ENCODE measurements at places on chromosomes 13 and 19.

DNA sequence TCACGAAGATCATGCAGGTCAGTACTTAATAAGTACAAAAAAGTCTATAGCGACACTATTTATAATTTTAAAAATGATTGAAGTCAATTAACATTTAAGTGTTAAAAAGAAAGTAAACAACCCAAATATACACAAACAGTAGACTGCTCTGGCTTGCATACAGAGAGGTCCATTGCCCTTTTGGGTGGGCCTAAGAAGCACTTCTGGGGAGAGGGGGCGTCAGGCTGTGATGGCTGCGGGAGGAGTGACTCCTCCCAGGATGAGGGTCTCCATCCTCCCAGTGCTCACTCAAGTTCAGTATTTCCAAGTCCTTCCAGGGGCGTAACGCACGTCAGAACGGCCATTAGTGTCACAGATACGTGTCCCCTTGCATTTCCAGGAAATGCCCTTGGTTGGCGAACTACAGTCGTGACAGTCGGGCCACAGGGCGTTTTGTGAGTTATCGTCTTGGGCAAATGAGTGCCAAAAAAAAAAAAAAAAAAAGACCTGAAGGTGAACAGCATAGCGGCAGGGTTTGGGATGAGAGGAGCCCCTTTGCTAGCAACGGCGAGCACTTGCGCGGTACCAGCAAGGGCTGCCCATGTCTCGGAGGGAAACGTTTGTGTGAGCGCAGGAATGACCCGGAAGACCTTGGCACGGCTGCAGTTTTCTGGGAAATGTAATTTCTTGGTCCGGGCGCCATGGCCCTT, at the start of gene SCGB2B2:
TSS of gene SCGB2B2 (minus strand) at position 463 of the 689 bp plus-strand sequence. CDS start 82,596 bp downstream, outside the sequence.
- no peak for DNase-seq

DNA sequence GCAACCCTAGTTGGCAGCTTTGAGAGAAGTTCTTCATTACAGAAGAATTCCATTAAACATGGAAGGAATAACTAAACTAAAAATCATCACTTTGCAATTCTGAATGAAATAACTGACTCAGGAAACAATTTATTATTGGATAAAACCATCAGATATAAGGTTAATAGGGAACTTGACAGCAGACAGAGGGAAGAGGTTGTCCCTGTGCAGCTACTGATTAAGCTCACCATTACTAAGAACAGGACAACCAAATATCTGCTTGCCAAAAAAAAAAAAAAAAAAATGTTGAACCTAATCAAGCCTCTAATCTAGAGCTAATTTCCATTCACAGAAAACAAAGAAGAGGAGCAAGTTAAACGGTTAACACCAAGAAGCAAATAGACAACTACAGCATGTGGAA, 12.8 kb downstream of the N4BP2L2 start:
- DNase-seq: no peak

- DNase-seq: no peak
These were observed 4.8 kb downstream of the SEMA6B start for GRCh38 chr19:4554717-4555116.

DNA sequence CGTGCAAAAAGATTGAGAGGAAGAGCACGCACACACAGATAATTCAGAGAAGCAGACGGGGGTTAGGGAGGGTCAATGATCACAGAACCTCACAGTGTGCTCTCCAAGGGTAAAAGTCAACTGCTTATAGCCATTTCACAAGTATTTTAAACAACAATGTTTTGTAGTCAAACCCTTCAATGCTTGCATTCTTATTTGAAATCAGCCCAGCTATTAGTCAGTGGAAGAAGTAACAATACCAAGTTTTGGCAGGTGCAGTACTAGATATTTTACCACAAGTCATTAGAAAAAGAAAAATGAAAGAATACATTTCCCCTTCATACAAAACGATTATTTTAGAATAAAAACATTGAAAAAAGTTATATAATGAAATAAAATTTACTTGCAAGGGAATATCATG, 2.6 kb downstream of the CSNK1A1L start:
- no peak for DNase-seq

DNA sequence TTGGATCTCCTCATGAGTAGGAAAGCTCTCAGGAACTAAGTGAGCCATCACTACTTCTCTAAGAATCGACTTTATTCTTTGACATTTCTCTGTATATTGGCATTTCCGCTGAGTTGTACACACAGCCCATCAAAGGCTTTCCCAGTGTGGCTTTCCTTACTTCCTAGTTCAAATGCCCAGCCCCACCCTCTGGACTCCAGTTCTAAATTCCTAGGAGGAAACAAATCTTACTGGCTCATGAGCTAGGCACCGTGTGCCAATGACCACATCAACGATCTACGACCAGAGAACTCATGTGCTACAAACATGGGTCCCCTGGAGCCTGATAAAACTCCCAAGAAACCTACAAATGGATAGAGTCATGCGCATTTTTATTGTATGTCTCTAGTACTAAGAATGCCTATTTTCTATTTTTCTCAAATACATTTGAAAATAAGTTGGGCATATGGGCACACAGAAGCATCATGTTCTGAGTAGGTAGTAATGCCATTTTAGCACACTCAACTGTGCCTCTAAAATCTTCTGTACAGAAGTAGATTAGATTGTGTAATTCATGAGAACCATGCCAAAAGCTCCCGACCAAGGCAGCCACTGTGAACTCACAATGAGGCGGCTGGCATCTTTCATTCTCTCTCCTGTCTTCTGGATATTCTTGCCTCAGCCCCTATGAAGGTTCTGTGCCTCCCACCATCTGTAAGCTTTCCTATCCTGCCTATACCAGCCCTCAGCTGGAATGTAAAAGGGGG, 10.5 kb upstream of the RAP2A start:
- DNase-seq: no peak

GRCh38 chr13:53445686-53446085, 417.1 kb downstream of the OLFM4 start:
- no peak for DNase-seq

GRCh38 chr19:4233282-4233853, 4.0 kb downstream of the EBI3 start:
- DNase-seq: peak; percentile 46

GRCh38 chr19:58559275-58560006, 1.0 kb upstream of the UBE2M start:
- DNase-seq: peak; percentile 38

DNA sequence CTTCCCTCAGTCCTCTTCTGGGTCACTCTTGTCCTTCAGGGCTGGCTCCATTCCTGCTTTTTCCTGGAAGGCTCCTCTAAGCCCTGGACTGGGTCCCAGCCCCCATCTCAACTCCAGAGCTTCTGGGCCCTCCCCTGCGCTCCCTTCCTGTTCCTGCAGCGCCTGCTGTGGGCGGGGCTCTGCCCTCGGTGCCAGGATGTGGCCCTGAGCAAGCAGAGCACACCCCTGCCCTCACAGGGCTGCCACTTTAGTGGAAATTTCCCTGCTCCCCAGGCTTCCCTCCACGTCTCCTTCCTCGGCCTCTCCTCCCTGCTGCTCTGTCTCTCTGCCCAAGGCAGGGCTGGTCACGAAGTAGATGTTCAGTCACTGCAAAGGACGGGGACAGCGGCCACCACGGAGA, 28.8 kb downstream of the DPF1 start:
- DNase-seq: no peak

GRCh38 chr19:49057636-49058234, at the start of gene CGB7:
Gene CGB7 (minus strand): TSS chr19:49057749. CDS start chr19:49055375, 2,374 bp downstream.
- no peak for DNase-seq

DNA sequence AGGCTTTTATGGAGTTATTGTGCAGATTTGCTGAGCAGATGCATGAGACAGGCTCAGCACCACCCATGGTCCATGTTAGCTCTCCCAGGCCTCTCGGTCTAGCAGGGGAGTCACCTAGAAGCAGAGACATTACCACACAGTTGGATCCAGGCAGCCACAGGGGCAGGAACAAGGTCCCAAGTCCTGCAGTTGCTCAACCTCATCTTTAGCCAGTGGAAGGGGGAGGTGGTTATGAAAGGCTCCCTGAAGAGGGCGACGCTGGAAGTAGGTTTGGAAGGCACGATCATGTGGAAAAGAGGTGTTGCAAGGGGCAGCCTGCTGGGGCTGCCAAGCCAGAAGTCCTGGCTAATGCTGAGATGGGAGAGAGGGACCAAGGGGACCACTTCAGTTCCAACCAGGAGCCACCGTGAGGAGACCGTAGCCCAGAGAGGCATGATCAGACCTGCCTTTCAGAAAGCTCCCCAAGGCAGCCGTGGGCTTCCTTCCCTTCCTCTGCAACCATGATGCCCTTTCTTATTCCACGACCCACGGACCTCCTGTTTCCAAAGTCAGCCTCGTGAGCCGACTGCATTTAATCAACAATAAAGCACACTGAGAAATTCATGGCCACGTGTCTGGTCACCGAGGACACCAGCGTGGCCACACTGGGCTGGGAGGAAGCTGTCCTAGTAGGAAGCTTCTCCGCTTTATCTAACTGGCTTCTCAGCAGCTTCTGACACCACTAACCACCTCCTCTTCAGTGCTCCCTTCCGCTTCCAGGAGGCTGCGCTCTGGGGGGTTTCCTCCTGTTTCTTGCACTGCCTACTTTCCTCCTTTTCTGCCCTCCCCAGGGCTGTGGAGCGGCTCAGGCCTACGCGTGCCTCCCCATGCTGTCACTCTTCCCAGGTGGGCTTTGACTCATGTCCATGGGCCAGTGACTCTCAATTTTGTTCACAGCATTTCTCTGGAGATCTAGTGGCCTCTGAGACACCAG, 2.6 kb downstream of the AP1M1 start:
- DNase-seq: no peak

DNA sequence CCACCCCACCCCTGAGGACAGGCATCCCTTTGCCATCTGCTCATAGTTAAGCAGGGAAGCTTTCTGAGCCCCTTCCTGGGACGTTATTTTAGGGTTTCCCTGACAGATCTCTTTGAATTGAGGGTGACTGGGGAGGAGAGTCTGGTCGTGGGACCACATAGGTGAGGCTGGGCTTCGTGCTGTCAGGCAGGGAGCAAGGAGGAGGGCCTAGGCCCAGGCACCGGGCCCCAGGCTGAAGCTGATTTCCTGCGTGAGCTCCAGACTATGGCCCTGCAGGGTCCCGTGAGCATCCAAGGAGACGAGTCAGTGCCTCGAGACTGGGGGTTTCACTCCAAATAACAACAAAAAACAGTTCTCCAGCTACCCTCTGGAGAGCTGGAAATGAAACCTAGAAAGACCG, 60.4 kb downstream of the MYO9B start:
- no peak for DNase-seq

DNA sequence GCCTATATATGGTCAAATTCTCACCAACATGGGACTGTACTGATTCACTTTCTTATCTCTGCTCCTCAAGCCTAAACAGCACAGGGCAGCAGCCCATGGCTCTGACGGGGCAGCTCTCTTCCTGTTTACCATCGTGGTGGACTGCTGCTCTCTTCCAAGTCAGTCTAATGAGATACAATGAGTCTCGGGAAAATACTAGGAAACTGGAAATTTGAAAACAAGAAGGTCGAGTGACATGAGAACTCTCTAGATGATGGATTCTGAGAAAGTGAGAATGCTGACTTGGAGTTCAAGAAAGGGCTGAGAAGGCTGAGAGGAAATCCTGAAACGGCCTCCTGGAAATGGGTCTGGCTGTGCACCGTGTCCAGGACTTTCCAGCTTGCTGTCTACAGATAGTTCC, 122.8 kb upstream of the ARGLU1 start:
- no peak for DNase-seq

GRCh38 chr13:52701728-52702465, 37.7 kb downstream of the CNMD start:
- DNase-seq: no peak

GRCh38 chr13:48876289-48876688, 99.4 kb upstream of the FNDC3A start:
- no peak for DNase-seq

- no peak for DNase-seq
These were observed 214.2 kb downstream of the LACC1 start for GRCh38 chr13:44093607-44094564.

DNA sequence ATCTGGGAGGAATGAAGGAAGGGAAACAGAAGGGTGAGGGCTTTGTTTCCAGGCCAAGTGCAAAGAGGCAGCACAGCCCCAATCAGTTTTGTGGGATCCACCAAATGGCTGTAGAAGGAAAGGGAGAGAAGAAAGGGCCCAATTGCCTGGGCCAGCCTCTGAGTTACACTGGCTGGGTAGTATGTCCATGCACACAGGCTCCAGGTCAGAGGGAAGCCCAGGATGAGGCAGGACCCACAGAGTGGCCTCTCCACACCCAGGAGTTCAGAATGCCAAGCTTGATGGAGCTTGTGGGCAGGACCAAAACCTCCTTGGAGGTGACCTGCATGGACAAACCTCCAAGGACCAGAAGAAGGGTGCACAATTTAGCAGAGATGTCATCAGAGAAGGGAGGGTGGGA, 178.2 kb upstream of the TSHZ3 start:
- DNase-seq: no peak

DNA sequence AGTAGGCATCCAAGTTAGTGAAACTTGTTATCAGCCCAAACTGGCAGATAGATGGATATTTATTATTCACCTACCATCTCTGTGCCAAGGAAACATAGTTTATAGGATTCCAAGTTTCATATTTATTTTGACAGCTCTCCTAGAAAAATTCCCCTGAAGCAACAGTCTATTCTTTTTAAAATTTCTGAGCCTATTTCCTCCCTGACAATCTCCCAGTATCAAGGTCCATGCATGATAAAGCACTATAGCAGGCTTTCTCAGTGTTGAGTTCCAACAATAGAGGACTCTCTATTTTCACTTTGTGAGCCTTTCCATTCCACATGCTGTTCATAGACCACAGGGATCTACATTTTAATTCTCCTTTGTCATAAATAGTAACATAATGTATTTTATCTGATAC, 312.6 kb downstream of the SLITRK6 start:
- no peak for DNase-seq

DNA sequence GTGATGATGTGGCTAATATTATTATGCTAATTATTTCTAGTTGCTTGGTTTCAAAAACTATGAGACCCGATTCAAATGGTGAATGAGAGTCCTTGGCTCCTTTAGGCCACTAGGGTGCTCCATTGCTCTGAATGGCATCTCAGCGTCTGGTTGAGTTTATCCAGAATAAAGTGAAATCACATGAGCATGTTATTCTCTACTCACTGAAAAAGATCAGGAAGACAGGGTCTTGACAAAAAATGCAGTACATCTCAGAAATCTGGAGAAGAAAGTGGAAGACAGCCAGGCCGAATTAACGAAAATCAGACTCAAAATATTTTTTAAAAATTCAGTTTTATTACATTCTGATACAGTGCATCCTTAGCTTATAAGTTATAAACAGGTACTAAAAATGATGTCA, 516.2 kb downstream of the MYO16 start:
- DNase-seq: no peak

GRCh38 chr19:16895467-16896145, 6.8 kb downstream of the F2RL3 start:
- DNase-seq: no peak

- DNase-seq: no peak
These were observed 25.0 kb downstream of the AP2S1 start for GRCh38 chr19:46825731-46826055.

DNA sequence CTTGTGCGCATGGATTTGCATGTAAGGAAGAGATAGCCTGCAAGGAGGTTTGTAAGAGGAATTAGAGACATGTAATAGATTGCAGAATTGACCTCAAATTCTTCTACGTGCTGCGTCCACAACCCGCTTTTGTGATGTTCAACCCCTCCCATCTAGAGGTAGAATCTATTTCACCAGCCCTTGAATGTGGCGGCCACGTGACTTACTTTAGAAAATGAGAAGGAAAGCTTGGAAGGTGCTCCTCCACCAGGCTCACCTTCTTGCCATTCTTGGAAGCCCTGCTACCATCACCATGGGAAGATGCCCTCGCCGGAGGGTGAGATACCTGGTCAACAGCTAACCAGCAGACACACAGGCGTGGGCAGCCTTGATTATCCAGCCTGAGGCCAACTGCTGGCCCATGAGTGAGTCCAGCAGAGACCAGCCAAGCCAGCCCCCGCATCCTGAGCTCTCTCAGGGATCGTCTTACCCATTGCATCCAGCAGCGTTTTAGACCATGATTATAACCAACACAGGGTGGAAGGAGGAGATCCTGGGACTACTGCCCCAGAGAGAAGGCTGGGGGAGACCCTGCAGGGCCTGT, 7.6 kb upstream of the PEPD start:
- DNase-seq: no peak
